NB4 (cell line): ENCODE measurements at places on chromosomes 13 and 19.
A peak's percentile ranks its signal among the peaks of the same experiment; 100 is the strongest.

- peak; percentile 40 for DNase-seq
These were observed 49.0 kb upstream of the ZNF780A start for GRCh38 chr19:40139533-40140287.

DNA sequence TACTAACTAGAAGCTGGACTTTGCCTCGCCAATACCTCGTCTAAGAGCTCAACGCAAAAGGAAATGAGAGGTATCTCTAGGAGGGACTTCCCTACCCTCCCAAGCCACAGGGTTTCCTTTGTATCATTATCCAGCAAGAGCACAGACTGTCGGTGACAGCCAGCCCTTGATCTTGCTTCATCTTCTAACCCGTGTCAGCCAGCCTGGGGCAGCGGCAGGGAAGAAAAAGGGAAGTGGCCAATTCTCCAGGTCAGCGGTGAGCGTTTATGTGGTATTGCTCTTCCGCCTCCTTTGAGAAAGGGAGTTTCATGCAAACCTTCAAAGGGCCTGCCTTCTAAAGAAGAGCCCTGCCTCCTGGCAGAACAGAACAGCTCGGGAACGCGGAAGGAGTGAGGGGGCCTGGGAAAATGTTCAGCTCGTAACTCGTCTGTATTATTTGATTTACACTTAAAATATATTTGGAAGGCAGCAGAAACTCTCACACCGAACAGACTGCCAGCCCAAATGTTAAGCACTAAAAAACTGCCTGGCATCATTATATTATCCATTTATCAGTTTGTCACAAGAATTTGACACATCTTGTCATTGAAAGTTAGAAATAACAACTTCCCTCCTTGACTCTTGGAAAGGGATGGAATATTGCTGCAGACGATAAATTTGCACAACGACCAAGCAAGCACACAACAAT lies 41.8 kb downstream of the EFNB2 start:
- peak; percentile 98 for DNase-seq

DNA sequence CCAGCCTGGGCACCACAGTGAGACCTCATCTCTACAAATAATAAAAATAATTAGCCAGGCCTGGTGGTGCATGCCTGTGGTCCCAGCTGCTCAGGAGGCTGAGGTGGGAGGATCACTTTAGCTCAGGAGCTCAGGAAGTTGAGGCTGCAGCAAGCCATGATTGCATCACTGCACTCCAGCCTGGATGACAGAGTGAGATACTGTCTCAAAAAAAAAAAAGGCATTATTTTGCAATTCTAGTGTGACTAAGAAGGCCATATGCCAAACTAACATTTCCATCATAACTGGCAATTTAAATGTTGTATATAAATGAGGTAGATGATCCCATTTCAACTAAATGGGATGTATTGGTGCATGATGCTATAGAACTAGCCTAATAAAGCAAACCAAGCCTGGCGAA lies 632.8 kb upstream of the KLF12 start:
- peak; percentile 65 for DNase-seq

- no peak for DNase-seq
These were observed 219.7 kb upstream of the SPRY2 start for GRCh38 chr13:80560609-80561008.

GRCh38 chr13:25915840-25916518 lies 135.8 kb downstream of the SHISA2 start:
- no peak for DNase-seq
